ENCODE measurements at places on chromosomes 11 and 22.

- no peak for DNase-seq
Observed at GRCh38 chr11:130414107-130415080, 14.0 kb downstream of the ADAMTS8 start.

DNA sequence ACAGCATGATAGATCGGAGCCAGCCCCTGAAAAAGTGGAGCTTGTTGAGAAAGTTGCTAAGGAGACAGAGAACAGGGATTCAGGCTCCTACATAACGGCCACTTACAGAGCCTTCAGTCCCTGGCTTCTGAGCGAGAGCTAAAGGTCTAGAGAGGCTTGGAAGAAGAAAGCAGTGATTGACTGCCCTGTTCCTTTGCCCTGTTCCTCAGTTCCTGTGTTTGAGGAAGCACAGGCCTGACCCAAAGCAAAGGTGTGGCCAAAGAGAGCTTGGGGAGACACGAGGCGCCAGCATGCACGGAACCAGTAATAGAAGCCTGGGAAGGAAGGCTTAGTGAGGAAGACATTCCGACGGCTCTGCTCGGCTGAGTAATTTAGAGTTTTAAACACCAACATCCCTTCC, 74.1 kb upstream of the CSNK2A3 start:
- no peak for DNase-seq

DNA sequence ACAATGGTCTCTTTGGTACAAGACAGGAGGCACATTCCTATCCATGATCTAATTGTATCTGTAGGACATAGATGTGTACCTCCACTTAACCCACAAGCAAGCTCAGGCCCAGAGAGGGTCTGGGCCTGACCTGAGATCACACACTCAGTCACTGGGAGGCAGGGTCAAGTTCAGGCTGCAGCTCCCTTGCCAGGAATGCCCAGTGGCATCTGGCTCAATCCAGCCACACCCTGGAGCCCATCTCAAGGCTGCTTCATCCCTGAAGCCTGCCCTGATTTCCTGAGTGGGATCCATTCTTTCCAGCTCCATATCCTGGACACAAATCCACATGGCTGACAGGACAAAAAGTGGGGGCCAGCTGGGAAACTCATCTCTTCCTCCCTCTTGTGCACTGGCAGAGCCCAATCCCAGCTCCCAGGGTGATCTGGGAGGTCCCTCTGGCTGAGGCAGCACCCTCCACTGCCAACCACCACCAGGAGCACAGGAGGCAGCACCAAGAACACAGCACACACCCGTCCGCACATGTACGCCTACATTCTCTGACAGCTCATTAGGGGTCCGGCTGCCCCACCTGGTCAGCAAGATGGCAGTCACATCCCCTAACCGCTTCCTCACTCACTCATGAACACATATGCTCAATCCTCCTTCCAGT, 39.2 kb upstream of the KLHL35 start:
- DNase-seq: no peak

DNA sequence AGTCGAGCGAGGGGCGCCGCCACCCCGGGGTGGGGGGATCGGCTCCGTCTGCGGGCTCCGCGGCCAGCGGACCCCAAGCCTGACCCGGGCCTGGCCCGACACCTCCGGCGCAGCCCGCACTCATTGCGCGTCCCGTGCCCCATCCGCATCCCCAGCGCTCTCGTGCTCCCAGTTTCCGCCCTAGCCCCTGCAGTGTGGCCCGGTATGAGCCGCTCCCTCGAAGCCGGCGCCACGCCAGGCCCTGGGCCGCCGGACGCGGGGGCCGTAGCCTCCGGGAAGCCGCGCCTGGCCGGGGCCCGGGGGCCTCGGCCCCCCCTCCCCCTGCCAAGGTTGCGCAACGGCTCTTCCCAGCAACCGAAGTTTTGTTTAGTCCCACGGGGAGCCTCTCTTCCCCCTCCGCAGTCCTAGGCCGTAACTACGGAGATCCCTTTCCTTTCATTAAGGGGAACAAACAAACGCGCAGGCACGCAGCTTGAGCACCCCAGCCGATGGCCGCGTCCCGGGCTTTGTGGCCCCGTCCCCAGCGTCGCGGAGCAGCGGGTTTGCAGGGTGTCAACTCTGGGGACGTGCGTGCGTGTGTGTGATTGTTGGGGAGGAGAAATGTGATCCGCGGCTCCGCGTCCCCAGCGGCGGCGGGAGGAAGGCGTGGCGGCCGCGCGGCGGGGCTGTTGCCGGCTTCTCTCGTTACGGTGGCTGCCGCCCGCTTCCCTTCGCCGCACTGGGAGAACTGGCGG, 883 bp downstream of the HIPK3 start:
- peak; percentile 22 for DNase-seq

GRCh38 chr22:33337524-33337923, 279.3 kb upstream of the SYN3 start:
- DNase-seq: no peak

Data from glomerular endothelial cell (primary cell).